Skeletal muscle cell (primary cell): ENCODE measurements at places on chromosomes 3 and 15.

DNA sequence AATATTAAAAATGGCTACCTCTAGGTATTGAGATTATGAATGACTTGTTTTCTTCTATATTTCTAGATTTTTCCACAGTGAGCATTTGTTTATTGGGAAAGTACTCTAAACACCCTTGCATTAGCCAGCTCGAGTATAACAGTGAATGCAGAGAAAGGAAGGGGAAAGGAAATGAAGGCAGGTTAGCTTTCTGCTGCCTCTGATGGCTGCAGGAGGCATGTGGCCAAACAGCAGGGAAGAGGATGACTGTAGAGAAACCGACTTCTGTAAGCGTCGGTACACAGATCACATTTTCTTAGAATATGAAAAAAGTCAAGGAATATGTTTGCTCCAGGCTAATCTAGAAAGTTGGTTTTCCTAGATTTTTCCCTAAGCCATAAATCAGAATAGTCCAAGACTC, 19.8 kb downstream of the GNB5 start:
- DNase-seq: no peak

- DNase-seq: no peak
Observed at GRCh38 chr15:78211189-78211921, 23.0 kb downstream of the ACSBG1 start.

DNA sequence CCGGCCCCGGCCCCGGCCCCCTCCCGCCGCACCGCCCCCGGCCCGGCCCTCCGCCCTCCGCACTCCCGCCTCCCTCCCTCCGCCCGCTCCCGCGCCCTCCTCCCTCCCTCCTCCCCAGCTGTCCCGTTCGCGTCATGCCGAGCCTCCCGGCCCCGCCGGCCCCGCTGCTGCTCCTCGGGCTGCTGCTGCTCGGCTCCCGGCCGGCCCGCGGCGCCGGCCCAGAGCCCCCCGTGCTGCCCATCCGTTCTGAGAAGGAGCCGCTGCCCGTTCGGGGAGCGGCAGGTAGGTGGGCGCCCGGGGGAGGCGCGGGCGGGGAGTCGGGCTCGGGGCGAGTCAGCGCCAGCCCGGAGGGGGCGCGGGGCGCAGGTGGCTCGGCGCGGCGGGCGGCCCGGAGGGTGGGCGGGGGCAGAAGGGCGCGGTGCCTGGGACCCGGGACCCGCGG, 352 bp downstream of the CHRD start:
- no peak for DNase-seq

DNA sequence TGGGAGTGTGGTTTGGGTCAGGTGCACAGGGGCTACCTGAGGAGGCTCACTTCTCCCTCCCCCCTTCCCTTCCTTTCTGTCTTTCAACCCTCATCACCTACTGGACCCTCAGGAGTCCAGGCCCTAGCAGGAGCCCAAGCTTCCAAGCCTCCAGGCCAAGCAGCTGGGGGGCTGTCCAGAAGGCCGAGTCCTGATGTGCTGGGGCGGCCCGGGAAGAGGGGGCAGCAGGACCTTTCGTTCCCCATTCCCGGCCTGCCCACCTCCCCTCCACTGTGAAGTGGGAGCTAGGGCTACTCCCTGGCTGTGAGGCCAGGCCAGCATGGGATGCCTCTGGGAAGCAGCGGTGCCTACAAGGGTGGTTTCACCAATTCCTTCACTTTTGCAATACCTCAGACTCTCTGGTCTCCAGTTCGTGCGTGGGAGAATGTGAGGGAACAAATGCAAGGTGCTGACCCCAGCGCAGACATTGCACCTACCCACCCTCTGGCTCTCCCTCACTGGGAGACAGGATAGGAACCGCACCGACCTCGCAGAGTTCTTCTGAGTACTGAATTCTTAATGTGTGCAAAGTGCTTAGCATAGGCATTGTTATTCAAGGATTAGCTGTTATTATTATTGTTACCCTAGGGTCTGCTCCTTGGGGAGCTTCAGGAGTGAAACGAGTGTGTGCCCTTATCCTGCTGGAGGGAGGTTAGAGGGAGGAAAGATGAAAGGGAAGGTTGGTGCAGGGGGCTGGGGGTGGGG, 2.5 kb downstream of the EPHB3 start:
- DNase-seq: no peak

DNA sequence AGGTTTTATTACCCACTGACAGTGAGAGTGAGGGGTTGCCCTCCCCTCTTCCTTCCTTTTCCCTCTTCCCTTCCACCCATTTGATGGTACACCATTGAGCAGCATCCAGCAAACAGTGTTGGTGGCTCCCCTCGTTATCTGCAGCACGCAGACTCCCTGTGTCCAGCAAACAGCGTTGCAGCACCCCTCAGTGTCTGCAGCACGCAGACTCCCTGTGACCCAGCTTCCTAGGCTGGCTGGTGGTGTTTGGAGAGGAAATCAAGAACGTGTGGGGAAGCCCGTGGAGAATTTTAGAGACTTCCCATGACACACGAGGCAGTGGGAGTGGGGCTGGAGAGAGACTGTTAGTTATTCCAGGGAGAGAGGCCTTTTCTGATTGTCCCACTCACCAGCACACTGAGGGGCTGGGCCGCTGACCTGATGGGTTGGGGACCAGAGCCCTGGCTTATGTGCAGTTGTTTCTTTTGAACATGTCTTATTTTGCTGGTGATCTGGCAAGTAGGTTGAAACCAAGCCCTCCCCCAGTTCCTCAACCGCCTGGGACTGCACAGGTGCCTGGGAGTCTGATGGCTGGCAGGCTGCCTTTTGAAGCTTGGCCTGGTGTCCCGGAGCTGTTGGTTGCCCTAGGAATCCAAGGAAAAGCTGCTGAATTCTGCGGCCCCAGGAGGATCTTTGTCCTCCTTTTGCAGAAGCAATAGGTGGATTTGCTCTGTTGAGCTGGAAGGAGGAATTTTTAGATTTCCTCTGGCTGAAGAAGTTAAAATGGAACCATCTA, 19.0 kb downstream of the APBA2 start:
- DNase-seq: no peak

DNA sequence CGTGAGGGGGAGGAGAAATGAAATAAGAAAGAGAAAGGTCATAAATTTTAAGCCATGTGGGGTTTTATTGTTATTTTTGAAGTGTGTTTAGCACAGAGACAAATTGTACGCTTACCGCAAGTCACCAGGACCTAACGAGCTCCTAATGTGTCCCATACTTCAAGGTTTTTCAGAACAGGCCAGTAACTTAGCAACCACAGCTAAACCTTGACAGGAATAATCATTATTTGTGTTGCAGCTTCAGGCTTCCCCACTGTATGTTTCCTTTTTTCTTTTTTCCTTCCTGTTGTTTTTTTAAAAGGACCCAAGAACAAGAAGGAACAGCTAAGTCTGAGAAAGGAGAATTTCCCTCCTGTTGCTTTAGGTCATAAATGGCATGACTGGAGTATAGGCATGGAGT, 160.8 kb downstream of the TUSC7 start:
- no peak for DNase-seq

- no peak for DNase-seq
Observed at GRCh38 chr15:47516972-47517371, 200.3 kb upstream of the SEMA6D start.
